ENCODE measurements at places on chromosomes 4 and X.

- no peak for DNase-seq
Observed at GRCh38 chr4:3079694-3080123, 5.2 kb downstream of the HTT start.

DNA sequence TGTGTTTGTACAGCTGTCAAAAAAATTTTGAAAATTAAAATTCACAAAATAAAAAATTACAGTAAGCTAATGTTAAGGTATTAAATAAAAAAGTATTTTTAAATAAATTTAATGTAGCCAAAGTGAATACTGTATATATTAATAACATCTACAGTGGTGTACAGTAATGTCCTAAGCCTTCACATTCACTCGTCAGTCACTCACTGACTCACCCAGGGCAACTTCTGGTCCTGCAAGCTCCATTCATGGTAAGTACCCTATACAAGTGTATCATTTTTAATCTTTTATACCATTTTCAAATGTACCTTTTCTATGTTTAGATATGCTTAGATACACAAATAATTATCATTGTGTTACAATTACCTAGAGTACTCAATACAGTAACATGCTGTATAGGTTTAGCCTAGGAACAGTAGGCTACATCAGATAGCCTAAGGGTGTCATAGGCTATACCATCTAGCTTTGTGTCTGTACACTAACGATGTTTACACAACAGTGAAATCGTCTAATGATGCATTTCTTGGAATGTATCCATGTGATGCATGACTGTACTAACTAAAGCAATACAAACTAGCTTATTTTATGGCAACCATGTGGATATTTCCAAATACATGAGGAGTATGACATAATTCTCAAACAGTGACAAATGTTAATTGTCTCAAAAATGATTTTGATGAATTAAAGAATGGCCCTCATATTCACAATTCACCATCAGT, 13.7 kb downstream of the DDX60 start:
- peak; percentile 98 for DNase-seq

GRCh38 chr4:104743215-104743653, 248.5 kb upstream of the CXXC4 start:
- DNase-seq = no peak

GRCh38 chrX:107118322-107119147, at the start of gene RBM41:
RBM41 (minus strand) TSS chrX:107118822; CDS start chrX:107118773, 49 bp downstream.
- peak; percentile 84 for DNase-seq

GRCh38 chr4:153790962-153791551, 2.2 kb upstream of the SFRP2 start:
- DNase-seq = no peak

- DNase-seq = no peak
Observed at GRCh38 chr4:8301851-8302730, 32.5 kb downstream of the HTRA3 start.

- DNase-seq = peak; percentile 30
Observed at GRCh38 chrX:19772096-19772821, 115.1 kb downstream of the SH3KBP1 start.

- peak; percentile 46 for DNase-seq
Observed at GRCh38 chrX:46381630-46382029, 163.6 kb downstream of the ZNF674 start.

DNA sequence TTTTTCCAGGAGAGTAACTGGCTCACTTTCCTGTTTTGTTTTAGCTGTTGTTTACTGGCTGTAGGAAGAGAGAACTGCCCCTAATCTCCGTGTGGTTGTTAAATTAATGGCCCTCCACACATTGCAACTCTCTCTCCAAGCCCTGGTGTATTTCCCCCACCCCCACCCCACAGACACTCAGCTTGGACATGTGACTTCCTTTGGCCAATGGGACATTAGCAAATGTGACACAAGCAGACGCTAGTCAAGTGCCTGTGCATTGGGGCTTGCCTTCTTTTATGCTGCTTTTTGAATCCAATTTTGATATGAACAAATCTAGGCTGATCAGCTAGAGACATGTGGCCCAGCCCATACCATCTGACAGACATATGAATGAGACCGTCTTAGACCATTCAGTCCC, 59.6 kb upstream of the TAB3 start:
- no peak for DNase-seq

DNA sequence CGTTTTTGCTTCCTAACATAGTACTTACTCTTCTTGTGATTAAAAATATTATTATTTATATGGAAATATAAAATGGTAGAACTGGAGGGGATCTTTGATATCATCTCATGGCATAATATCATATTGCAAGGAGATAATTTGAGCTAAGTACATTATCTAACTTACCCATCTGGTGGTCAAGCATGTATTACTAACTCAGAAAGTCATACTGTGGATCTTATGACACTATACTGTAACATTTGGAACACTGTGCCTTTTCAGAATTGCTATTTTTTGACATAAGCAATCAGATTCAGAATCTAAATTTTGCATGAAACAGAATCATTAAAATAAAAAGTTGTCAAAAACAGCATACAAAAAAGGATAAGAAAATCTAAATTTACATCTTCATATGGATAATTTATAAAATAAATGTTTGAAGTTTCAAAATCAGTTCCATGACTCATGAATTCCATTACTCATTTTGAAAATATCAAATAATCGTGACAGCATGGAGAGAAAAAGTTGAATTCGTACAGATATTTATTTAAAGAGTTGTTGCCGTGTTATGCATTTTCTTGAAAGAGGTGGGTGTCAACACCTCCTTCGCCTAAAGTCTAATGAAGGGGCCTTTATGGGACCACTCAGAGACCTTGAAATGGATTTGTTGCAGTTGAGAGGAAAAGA, 928.1 kb downstream of the PDHA2 start:
- peak; percentile 47 for DNase-seq

DNA sequence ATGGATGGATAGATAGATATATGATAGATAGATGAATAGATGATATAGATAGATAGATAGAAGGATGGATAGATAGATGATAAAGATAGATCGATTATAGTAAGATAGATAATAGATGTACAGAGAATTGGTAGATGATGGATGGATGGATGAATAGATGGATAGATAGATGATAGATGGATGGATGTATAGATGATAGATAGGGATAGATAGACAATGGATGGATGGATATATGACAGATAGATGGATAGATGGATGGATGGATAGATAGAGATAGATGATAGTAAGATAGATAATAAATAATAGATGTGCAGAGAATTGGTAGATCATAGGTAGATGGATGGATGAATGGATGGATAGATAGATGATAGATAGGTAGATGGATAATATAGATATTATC, 12.2 kb downstream of the GYG2 start:
- no peak for DNase-seq

GRCh38 chr4:174222266-174222872, 61.1 kb downstream of the FBXO8 start:
- DNase-seq = peak; percentile 63

DNA sequence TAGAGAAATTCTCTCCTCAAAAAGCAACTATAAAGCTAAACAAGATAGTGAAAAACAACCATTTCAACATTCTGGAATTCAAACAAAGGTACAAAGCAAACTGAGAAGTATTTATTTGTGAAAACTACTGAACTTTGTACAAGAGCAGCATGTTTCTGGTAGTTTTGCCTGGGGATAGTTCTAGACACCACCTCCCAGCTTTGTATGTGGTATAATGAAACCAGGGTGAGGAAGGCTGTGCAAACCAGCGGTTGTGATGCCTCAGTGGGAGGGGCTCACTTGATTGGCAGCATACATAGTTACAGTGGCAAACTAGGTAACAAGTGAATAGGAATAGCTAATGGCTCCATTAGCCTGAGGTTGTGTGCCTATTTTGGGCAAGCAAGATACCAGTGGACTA, 18.6 kb upstream of the FRMD7 start:
- DNase-seq = no peak

DNA sequence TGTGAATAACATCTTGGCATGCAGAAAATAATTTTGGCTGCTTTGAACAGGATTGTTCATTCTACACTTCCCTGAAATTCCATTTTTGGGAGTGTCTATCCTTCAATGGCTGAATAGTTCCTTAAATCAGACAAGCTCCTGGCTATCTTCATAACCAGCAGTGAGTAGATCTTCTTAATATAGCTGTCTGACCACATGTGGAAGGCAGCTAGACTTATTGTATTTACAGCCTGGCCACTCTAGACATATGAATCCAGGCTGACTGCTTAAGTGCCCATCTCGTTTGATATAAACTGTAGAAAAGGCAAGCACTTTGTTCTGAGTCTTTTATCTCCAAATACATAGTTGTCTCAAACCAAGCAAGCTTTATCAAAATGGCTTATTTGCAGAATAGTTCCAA, 40.0 kb downstream of the PWWP3B start:
- no peak for DNase-seq

DNA sequence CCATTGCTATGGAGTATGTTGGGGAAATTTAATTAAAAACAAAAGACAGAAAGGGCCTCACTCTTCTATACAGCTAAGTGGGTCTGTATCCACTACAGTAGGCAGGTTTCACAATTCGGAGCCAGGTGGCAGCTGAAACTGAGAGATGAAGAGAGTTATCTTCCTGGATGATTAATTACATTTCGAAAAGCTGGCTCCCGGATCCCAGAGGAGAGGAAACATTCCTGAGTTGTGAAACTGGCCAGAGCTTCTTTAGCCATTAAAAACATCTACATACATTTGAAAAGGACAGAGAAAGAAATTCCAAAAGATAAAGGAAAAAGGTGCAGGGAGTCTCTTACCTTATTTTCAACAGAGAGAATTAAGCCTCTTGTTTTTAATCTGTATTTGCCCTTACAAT, 15.5 kb upstream of the PDZD4 start:
- no peak for DNase-seq

GRCh38 chr4:89331686-89332544, 24.3 kb upstream of the GPRIN3 start:
- DNase-seq = no peak

GRCh38 chr4:30854531-30854930, 134.4 kb downstream of the PCDH7 start:
- DNase-seq = peak; percentile 27

GRCh38 chr4:118757761-118758251, 72.6 kb downstream of the METTL14 start:
- DNase-seq = no peak

GRCh38 chr4:153112041-153112441, 92.2 kb upstream of the TRIM2 start:
- no peak for DNase-seq

DNA sequence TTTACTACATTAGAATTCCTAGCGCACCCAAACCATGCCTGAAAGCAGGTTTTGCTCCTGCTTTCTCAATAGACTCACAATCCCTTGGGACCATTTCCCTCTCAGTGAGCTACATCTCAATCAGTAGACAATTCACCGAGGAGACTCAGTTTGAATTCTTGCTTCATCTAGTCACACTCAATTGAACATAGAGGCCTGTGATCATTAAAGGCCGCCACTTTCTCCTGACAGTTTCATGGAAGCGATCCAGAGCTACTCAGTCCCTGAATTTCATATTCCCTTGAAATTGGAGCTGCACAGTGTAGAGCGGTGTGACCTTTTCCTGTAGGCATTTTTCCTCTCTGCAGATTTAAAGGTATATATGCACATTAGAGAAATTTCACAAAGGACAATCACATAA, 193.9 kb upstream of the SPOCK3 start:
- no peak for DNase-seq

- DNase-seq = peak; percentile 74
Observed at GRCh38 chrX:68440940-68441339, 7.6 kb upstream of the OPHN1 start.

- peak; percentile 33 for DNase-seq
Observed at GRCh38 chrX:71636438-71637252, 18.3 kb upstream of the CXCR3 start.

DNA sequence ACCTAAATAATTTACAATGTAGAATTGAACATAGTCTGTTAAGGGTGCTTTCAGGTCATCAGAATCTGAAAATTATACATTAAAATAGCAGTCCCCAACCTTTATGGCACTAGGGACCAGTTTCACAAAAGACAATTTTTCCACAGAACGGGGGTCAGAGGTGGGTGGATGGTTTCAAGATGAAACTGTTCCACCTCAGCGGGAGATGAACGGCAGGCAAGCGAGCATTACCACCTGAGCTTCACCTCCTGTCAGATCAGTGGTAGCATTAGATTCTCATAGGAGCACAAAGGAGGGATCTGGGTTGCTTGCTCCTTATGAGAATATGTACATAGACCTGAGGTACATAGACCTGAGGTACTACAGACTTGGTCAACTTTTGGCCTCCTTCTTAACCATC, 29.0 kb downstream of the LRBA start:
- DNase-seq = no peak

GRCh38 chr4:94463771-94464170, 12.0 kb downstream of the PDLIM5 start:
- DNase-seq = no peak

- peak; percentile 89 for DNase-seq
Observed at GRCh38 chrX:20362268-20363267, 95.9 kb upstream of the RPS6KA3 start.

- peak; percentile 49 for DNase-seq
Observed at GRCh38 chrX:8179656-8180055, 8.6 kb upstream of the VCX2 start.

GRCh38 chr4:181550381-181550780, 692.8 kb upstream of the TENM3 start:
- DNase-seq = no peak

GRCh38 chrX:38165023-38165422, 55.6 kb downstream of the SRPX start:
- no peak for DNase-seq

GRCh38 chr4:135065366-135065765, 863.8 kb upstream of the PABPC4L start:
- DNase-seq = no peak

DNA sequence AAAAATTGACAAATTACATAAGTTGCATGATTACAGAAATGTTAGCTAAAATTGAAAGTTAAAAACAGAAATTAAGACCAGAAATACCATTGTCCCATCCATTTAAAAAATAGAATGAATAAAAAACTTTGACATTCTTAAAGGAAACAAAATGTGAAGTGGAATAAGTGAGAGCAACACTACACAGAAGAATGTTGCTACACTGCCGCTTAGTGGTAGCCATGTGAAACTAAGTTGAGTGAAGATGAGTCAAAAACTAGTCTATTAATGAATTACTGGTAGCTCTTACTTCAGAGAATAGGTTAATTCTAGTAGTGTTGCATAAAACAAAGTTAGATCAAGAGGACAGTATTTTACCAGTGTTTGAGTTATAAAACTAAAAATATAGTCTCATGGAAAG, 571.0 kb upstream of the KLHL4 start:
- peak; percentile 43 for DNase-seq

GRCh38 chrX:3046253-3047240, 5.3 kb downstream of the ARSF start:
- DNase-seq = no peak

DNA sequence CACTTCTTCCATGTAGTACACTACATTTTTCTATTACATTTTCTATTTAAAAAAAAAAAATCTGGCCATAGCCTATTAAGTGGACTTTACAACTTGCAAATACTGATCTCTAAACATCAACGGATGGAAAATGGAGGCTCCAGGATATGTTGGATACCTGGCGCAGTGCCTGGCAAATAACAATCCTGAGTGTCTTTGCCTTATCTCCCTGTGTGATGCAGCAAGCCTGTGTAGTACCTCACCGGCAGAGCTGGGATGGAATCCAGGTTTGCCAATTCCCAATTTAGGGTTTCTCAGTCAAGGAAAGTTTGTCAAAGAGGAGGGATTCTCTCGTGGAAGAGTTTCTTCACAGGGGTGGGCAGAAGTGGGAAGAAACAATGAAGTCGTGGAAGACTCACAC, 93.2 kb downstream of the KDR start:
- DNase-seq = no peak

Data from PC-3 (cell line).